ENCODE measurements at places on chromosomes 4 and X. TPM values are rescaled to one million over a fixed set of nuclear protein-coding genes. Genes with fewer than 3 reads are reported as not detected.

GRCh38 chr4:67581208-67581857 is 22.8 kb downstream of the STAP1 start:
- no peaks in the 10 kb centered on the region for H3K36me3 ChIP-seq
- H3K27ac ChIP-seq = no peak overlapping the region
- H3K4me3 ChIP-seq = no peak overlapping the region
- no peak for DNase-seq
- no peaks in the 10 kb centered on the region for H3K4me1 ChIP-seq
- H3K27me3 ChIP-seq = no peaks in the 10 kb centered on the region

DNA sequence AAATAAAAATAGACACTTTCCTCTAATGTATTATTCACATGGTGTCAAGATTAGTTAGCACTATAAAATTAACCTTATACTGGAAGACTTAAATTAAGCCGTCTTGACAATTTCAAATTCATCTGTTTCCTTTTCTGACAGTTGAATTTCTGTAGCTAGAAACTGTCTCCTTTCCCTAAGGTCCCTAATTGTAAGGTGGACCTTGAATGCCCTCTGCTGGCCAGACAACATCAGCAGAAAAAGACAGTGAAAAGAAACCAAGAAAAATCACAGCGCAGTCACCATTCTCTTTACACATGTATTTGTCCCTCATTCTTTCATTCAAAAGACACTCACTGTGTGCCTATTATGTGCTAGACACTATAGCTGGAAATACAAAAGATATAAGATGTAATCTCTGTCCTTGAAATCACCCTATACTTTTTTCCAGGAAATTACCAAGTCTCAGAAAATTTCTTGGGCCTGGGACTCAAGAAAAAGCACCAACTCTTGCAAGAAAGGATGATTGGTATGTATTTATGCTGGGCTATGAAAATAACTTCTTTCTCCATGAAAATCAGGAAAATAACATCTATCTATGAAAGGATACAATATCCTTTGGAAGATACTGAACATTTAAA is 32.7 kb upstream of the AMBN start:
- peaks cover 7% of the 10 kb centered on the region for H3K4me1 ChIP-seq
- H3K27ac ChIP-seq = no peak overlapping the region
- H3K36me3 ChIP-seq = no peaks in the 10 kb centered on the region
- no peaks in the 10 kb centered on the region for H3K27me3 ChIP-seq
- no peak for DNase-seq

DNA sequence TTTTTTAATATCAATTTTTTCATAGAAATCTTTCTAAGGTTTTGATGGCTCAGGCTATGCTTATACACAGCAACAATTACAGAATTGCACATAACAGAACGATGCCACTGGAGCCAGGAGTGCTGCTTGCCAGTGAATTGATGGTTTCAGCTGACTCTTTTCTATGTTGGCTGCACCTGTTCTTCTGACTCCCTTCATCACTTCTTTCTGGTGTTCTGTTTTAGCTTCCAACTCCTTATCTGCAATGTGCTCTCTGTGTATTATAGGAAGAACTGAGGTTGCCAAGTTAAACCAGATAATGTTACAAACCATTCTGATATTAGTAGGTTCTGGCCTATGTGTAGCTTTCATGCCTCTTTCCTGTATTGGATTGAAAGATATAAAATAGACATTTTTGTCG is 11.6 kb upstream of the VEGFD start:
- no peak overlapping the region for H3K27ac ChIP-seq
- H3K36me3 ChIP-seq = no peaks in the 10 kb centered on the region
- no peaks in the 10 kb centered on the region for H3K27me3 ChIP-seq

DNA sequence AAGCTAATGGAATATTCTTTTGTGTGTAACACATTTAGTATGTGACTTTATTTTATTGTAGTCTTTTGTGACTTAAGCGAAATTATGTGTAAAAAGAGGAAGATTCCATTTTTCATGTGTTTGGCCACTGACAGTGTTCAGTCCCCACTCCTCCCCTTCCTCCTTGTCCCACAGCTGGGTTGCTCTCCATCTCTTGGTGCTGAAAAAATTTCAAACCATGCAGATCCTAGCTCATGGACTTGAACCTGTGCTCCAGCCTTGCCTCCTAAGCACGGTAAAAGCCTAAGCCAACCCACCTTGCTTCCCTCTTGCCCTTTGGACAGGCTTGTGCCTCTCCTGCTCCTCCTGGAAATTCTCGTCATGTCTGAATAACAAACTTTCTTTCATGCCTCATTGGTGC is 2008.5 kb upstream of the TENM3 start:
- H3K4me1 ChIP-seq = no peaks in the 10 kb centered on the region
- H3K27ac ChIP-seq = no peak overlapping the region
- no peak overlapping the region for H3K4me3 ChIP-seq
- H3K36me3 ChIP-seq = no peaks in the 10 kb centered on the region
- no peaks in the 10 kb centered on the region for H3K27me3 ChIP-seq
- no peak for DNase-seq

GRCh38 chrX:27680726-27681125 is 90.6 kb downstream of the DCAF8L2 start:
- H3K36me3 ChIP-seq = no peaks in the 10 kb centered on the region
- H3K4me3 ChIP-seq = no peak overlapping the region
- H3K27me3 ChIP-seq = no peaks in the 10 kb centered on the region

CFAP299 gene
- 5.1 TPM for total RNA-seq
